ENCODE measurements at places on chromosomes 5 and 9.

DNA sequence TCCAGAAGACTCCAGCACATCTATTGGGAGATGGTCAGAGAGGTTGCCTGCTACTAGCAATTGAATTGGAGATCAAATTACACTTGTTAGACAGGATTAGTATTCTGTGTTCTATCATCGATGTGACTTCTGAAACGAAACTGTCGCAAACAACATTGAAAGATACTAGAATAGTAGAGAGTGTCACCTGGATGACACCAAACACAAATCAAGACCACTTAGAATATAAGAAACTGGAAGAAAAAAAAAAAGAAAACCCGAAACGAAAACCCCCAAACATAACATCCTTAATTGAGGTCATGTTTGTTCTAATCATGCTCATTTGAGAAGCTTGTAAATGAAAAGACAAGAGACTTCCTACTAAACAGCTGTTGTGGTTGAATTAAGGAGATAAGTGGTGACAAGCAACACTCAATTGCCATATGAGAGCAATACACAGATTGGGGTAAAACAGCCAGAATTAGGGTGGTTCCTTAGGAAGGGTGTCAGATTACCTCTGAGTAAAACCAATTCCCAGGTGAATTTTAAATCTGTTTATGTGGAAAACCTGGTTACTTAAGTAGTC lies 97.6 kb downstream of the BASP1 start:
- no peak for DNase-seq

GRCh38 chr5:128632264-128632663 lies 94.2 kb upstream of the FBN2 start:
- no peak for DNase-seq

DNA sequence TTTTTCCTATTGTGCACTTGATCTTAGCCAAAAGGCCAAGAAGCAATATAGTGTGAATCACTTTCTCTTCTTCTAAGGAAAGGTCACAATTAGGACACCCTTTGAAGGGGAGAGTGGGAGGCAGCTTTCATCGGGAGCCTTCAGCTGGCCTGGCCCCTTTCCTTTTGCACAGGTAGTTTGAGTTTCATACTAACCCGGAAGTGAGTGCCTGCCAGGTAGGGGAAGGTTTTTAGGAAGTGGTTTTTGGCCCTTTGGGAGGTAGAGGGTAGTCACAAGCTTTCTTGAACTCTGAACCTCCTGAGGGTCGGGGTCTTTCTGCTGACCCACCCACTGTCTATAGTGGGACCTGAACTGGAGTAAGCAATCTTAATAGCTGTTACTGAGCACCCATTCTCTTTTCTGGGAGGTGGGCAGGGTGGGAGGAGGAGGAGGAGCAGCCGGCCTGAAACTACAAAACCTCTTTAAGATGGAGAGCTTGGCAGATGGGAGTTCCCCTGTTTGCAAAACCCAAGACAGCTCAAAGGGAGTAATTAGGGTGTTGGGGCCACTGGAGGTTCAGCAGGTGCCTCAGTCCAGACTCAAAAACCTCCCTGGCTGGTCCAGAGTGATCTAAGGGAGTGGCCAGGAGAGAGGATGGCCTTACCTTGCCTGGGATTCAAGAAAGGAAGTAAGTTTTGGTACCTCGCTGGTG lies 6.0 kb downstream of the LARP1 start:
- no peak for DNase-seq

GRCh38 chr5:3365501-3366215 lies 230.0 kb upstream of the IRX1 start:
- no peak for DNase-seq

GRCh38 chr5:135439231-135440205 lies 7.6 kb downstream of the DCANP1 start:
- no peak for DNase-seq

- no peak for DNase-seq
These were observed 188.3 kb downstream of the ARHGEF28 start for GRCh38 chr5:73814233-73814846.

- no peak for DNase-seq
These were observed 30.9 kb upstream of the SHOC1 start for GRCh38 chr9:111825468-111826145.

DNA sequence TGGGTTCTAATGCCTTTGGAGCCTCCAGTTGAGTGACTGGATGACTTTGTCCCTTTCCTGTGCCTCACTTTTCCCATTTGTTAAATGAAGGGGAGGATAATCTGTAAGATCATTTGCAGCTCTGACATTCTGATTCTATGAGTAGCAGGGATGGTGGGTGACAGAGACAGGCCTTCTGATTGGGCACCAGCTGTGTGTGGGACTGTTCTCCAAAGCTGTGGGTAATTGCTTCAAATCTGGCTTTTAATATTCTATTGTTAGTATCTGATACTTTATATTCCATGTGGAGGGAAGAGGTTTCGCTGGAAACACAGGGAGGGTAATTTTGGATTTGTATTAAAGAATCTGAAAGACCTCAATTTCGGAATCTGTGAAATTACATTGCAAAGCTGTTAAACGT lies 102.7 kb downstream of the FBXO38 start:
- DNase-seq: no peak

DNA sequence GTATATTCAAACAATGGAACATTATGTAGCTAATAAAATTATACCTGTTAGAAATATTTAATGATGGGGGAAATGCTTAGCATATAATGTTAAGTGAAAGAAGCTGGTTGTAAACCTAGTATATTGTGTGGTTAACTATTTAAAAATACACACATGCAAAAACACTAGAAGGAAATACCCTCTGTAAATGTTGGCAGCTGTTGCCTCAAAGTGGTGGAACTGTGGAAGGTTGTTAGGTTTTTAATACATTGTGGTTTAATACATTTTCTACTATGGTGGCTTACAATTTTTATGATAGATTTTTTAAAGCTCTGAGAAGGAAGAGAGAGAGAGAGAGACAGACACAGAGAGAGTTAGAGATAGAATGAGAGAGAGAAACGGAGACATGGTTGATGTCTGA lies 74.9 kb downstream of the COL15A1 start:
- no peak for DNase-seq

DNA sequence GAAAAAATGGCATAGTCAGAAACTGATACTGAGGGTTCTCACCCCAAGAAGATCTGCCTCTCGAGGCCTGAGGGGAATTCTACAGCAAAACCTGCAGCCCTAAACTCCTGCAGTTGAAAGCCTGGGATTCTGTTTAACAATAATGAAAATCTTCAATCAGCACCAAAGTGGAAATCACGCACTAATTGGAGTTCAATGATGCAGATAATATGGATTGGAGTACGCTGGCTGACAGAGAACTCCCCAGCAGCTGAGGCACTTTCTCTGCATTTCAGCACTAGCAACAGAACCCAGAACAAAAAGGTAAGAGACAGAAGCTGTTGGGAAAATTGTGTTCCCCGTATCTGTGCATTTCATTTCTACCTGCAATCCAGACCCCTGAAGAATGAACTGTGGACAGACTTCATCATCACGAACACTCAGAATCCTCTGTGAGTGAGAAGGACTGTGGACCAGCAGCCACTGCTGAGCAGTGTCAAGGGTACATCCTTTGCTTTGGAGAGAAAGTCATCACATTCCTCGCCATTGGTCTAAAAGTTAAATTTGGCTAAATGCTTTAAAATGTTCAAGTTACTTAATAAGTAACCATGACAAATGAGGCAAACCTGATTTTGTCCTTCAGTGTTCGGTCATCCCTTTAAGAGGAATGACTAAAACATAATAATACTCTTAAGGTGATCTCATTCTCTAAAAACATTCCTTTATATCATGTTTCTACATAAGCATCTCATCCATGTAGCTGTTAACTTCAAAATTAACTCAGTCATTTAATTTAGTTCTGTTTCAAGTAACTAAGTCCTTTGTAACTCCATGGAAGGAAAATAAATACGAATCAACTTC lies 126.1 kb downstream of the GAS1 start:
- no peak for DNase-seq

GRCh38 chr5:74063821-74064220 lies 437.8 kb downstream of the ARHGEF28 start:
- DNase-seq: no peak

GRCh38 chr9:96383165-96383942 lies at the start of gene SLC35D2:
Gene SLC35D2, minus strand, starts transcription at chr9:96383711. Its CDS starts 77 bp downstream, at chr9:96383634.
- no peak for DNase-seq

GRCh38 chr5:7250611-7251010 lies 145.3 kb upstream of the ADCY2 start:
- DNase-seq: no peak

DNA sequence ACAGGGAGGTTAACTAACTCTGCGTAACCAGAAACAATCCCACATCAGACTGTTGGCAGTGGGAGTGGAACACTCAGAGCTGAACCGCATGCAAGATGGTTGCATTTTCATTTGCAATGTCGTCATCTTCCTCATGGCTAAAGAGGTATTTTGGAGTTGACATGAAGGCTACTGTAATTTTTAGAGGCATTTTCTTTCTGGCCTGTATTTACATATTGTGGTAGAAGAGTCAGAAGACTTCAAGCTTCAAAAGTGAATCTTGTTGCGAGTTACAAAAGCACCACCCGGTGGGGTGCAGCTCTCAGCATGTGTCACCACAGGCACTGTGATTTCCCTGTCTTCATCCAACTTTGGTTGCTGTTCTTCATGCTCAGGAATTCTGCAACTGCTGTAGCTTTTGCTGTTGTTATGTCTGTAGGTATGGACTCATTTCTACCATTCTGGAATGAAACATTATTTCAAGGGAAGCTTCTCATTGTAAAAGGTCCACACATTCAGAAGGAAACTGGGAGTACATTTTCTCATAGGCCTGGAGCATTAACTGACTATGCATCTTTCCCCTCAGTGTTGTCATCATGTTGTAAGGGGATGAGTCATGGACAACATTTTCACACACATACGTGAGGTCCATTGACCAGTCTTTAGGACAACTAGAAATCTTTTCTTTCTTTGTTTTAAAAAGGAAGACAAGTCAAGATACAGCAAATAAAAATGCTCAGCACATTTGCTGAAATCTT lies 35.4 kb upstream of the GDNF start:
- no peak for DNase-seq

- no peak for DNase-seq
These were observed 24.7 kb downstream of the WWC1 start for GRCh38 chr5:168316139-168316578.

DNA sequence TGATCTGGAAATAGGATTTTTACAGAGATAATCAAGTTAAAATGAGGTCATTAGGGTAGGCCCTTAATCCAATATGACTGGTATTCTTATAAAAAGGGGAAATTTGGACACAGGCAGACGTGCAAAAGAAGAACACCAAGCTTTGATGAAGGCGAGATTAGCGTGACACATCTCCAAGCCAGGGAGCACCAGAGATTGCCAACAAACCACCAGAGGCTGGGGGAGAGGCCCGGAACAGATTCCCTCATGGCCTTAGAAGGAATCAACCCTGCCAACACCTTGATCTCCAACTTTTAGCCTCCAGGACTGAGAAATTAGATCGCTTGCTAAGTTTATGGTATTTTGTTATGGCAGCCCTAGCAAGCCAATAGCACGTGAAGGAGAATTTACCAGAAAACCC lies 10.8 kb upstream of the ARSI start:
- no peak for DNase-seq

DNA sequence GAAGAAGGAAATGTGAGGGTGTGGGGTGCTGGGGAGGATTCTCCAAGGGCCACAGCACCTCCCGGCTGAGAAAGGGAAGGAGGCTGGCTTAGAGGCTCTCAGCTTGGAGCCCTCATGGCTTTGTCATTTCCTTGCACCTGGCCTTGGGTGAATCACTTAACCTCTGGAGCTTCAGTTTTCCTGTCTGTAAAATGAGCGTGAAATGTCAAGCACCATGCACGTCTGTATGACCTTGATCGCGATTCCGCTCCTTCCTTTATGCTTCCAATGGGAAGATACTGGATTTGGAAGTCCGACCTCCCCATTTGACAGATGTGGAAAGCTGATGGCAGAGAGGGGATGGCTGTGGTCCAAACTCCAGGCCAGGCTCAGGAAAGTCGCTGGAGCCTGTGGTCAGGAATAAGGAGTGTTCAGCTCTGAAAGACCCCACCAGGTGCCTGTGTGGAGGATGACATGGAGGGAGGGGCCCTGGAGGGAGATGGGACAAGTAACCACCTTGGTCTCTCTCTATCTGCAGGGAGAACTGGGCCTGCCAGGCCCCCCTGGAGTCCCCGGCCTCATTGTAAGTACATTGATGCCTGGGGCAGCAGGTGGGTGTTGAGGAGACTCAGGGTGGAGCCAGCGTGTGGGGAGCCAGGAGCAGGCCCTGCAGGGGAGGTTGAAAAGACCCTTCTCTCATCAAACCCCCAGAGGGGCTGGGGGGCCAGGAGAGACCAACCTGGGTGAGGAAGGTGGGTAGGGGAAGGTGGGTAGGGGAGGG lies 66.5 kb downstream of the COL27A1 start:
- DNase-seq: no peak

DNA sequence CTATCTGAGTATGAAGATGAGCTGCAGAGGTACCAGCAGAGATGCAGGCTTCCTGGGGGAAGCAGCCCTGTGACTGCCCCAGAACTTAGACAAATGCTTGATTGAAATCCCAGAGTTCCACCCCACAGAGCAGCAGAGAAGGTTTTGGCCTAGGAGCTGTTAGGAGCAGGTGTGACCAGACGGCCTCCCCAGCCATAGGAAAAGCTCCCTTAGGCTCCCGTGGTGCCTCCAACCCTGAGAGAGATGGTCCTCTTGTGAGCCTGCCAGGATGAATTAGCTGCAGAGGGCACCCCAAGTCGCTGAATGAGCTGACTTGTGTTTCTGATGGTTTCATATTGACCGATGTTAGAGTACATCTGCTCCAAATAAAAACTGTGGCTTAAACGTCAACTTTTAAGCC lies 22.1 kb downstream of the NTRK2 start:
- no peak for DNase-seq

- DNase-seq: no peak
These were observed 30.2 kb upstream of the SMC5 start for GRCh38 chr9:70228611-70229010.

GRCh38 chr5:14071433-14071832 lies 71.7 kb upstream of the TRIO start:
- DNase-seq: no peak

GRCh38 chr5:14644623-14645237 lies 19.8 kb upstream of the OTULIN start:
- DNase-seq: no peak

- DNase-seq: no peak
These were observed 60.1 kb downstream of the MAT2B start for GRCh38 chr5:163565492-163565891.

DNA sequence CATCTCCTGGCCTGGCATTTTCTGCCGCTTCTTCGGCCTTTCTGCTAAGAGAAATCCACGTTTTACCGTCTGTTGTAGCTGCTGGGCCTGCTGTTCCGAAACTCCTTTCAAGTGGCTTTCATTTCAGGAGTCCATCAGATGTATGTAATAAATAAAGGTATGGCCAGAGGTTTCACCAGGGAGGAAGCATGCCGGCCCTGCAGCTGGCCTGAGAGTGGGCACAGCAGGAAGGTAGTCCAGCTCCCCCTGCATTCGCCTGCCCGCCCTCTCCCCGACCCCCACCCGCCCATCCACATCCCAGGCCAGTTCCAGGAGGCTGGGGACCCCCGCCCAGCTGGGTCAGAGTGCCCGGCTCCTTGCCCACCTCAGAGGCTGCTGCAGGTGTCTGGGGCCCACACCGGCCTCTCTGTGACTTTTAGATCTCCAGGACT lies 46.4 kb upstream of the EXOC3 start:
- DNase-seq: no peak

Measured in GM18507 (cell line).